ENCODE measurements at places on chromosomes 13 and 19. TPM values are rescaled to one million over a fixed set of nuclear protein-coding genes. Genes with fewer than 3 reads are reported as not detected.
A peak's percentile ranks its signal among the peaks of the same experiment; 100 is the strongest.

Gene ACER1
- total RNA-seq = not detected

Gene ZNF382
- 10.8 TPM for total RNA-seq

Gene DLL3
- total RNA-seq = 2.4 TPM

Gene SCEL
- total RNA-seq = not detected

Gene ATP1A3
- 11.6 TPM for total RNA-seq

Gene FCAR
- not detected for total RNA-seq

Gene LGI4
- total RNA-seq = 3.2 TPM

- no peak for DNase-seq
- no peaks in the 10 kb centered on the region for H3K4me1 ChIP-seq
- H3K27me3 ChIP-seq = no peaks in the 10 kb centered on the region
These were observed 22.6 kb downstream of the ATP8B3 start for GRCh38 chr19:1789261-1790041.

- no peaks in the 10 kb centered on the region for H3K4me1 ChIP-seq
- DNase-seq = no peak
- no peaks in the 10 kb centered on the region for H3K36me3 ChIP-seq
These were observed 14.7 kb downstream of the ZNF574 start for GRCh38 chr19:42090672-42091071.

DNA sequence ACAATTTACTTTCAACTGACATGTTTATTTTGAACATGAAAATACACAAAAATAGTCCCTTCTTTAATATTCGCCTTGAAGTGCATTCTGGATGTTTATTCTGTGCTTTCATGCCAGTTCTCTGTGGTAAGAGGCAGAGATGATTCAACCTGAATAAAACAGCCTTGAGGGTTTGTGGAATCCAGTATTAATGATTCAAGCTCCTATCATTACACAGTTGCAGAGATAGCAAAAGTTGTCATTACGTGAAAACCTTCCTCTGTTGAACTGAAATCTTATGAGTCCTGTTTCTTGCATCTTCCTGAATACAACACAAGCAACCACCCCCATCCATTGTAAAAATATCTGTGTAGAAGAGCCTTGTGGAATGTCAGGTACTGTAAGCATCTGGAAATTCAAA is 142.3 kb upstream of the HTR2A start:
- H3K4me3 ChIP-seq = no peak overlapping the region
- no peak overlapping the region for H3K27ac ChIP-seq
- no peaks in the 10 kb centered on the region for H3K27me3 ChIP-seq
- DNase-seq = no peak
- H3K36me3 ChIP-seq = no peaks in the 10 kb centered on the region
- peaks cover 8% of the 10 kb centered on the region for H3K4me1 ChIP-seq

DNA sequence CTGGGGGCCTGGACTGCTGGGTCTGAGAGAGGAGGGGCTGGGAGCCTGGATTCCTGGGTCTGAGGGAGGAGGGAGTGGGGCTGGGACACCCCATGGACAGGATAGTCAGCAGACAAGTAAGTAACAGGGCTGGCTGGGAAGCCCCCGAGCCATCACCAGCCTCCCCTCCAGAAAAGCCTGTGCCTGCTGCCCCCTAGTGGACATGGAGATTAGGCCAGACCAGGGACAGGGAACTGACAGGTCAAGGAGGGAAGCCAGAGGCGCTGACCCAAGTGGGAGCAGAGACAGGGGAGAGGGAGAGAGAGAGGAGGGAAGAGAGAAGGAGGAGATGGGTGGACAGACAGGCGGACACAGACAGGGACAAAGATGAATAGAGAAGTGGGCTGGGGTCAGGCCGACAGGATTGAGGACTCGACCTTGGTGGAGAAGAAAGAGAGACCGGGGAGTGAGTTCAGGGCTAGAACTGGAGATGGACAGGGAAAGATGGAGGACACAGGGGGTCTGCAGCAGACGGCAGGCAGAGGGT is 6.7 kb upstream of the ERFL start:
- H3K27me3 ChIP-seq = peaks cover 68% of the 10 kb centered on the region
- H3K4me1 ChIP-seq = no peaks in the 10 kb centered on the region
- no peak overlapping the region for H3K4me3 ChIP-seq
- peak; percentile 89 for DNase-seq
- H3K36me3 ChIP-seq = no peaks in the 10 kb centered on the region

DNA sequence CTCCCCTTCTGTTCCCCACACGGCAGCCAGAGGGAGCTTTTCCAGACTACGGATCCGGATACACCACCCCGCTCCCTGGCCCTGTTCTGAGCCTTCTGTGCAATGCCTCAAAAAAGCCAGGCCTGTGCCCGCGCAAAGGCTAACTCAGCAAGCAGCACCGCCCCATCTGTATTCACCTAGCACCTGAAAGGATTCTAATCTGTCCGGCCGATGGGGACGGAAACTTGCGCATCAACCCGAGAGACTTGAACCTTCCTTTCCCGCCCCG is 589 bp downstream of the ZBTB45 start:
- H3K4me3 ChIP-seq = peak overlapping the region; percentile 91
- H3K27me3 ChIP-seq = no peaks in the 10 kb centered on the region
- H3K36me3 ChIP-seq = peaks cover 19% of the 10 kb centered on the region
- H3K27ac ChIP-seq = peak overlapping the region; percentile 69
- DNase-seq = peak; percentile 80

DNA sequence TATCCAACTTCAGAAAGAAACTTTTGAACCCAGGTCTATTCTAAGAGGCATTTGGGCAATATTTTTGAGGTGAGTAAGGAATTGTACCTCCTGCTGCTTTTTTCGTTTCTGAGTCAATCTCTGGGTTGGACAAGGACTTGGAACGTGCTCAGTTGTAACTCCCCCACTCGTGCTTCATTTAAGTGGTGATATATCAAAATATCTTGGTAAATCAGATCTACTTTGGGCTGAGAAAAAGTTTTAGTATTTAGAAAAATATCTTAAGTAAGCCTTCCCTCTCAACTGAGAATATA is 728.9 kb downstream of the EFNB2 start:
- no peaks in the 10 kb centered on the region for H3K27me3 ChIP-seq
- no peaks in the 10 kb centered on the region for H3K4me1 ChIP-seq
- H3K27ac ChIP-seq = no peak overlapping the region
- no peak for DNase-seq
- no peaks in the 10 kb centered on the region for H3K36me3 ChIP-seq

DNA sequence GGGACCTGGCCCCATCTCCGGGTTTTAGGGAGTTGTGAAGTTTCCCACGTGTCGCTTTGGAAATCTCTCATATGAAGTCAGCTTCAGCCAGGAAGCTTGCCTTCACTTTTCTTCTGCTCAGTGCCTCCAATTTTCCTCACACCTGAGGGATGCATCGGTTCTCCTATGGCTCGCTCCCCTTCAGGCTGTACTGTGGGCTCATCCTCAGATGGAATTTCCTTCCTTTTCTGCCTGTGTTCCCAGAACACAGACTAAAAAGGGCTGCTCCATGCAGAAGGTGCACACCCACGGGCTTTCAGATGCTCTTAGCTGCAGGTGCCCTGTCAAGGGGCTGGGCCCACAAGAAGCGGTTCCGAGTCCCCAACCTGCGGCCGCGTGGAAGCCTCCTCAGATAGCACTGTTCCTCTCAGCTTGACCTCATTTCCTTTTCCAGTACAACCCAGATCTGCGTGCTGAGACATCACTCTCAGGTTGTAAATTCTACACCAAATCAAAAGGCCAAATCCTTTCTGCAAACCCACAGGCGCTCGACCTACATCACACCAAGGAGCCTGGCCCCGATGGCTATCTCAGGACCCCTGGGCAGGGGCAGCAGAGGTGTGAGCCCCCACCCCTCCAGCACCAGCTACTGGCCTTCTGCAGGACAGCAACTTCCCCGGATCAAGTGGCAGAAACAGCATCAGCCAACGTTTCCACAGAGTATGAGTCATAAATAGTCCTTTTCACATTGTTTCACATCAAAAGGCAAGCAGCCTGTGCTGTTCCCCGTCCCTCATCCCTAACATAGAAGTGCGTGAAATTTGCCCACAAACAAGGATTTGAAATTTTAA is 275.9 kb downstream of the ZNF536 start:
- H3K36me3 ChIP-seq = no peaks in the 10 kb centered on the region
- no peaks in the 10 kb centered on the region for H3K4me1 ChIP-seq
- H3K27ac ChIP-seq = no peak overlapping the region
- DNase-seq = no peak

- no peak overlapping the region for H3K27ac ChIP-seq
- H3K4me3 ChIP-seq = no peak overlapping the region
- H3K4me1 ChIP-seq = peaks cover 7% of the 10 kb centered on the region
- DNase-seq = no peak
- H3K36me3 ChIP-seq = peaks cover 8% of the 10 kb centered on the region
- no peaks in the 10 kb centered on the region for H3K27me3 ChIP-seq
These were observed 14.9 kb upstream of the CYP2B6 start for GRCh38 chr19:40976134-40976533.

DNA sequence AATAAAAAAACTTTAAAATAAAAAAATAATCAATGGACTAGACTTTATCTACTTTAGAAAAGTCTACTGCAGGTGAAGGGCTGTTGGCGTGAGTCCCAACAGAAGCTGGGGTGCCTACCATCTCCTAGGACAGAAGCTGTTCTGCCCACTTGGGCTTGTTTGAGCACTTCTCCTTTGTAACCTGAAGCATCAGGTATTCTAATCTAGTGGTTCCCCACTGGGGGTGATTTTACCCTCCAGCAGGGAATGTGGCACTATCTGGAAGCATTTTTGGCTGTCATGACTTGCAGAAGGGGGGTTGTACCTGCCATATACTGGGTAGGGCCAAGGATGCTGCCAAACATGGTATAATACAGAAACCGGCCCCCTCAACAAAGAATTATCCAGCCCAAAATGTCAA is 16.2 kb upstream of the DOCK9 start:
- DNase-seq = no peak
- H3K4me1 ChIP-seq = peaks cover 2% of the 10 kb centered on the region
- H3K4me3 ChIP-seq = no peak overlapping the region
- H3K36me3 ChIP-seq = no peaks in the 10 kb centered on the region
- H3K27ac ChIP-seq = no peak overlapping the region

GRCh38 chr19:16208847-16209665 is 11.3 kb downstream of the AP1M1 start:
- no peak overlapping the region for H3K4me3 ChIP-seq
- H3K4me1 ChIP-seq = no peaks in the 10 kb centered on the region
- no peak for DNase-seq
- peaks cover 26% of the 10 kb centered on the region for H3K36me3 ChIP-seq
- no peaks in the 10 kb centered on the region for H3K27me3 ChIP-seq
- no peak overlapping the region for H3K27ac ChIP-seq

DNA sequence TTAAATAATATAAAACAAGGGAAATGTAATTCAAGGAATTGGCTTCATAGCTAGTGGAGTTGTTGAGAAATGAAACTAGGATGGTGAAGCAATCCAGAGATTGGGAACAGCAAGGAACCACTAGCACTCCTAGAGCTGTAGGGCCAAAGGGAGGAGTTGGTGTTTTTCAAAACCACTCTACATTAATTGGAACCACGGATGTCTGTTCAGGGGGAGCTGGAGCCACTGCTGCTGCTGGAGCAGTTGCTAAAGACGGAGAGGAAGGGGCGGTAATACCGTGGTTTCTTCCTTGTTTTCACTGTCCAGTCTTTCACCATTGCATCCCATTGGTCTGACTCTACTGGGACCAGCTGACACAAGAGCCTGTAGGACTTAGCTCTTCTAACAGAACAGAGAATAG is 8.5 kb downstream of the DNAJC15 start:
- H3K4me3 ChIP-seq = no peak overlapping the region
- no peak overlapping the region for H3K27ac ChIP-seq

- peaks cover 8% of the 10 kb centered on the region for H3K36me3 ChIP-seq
- H3K27ac ChIP-seq = no peak overlapping the region
- H3K4me3 ChIP-seq = no peak overlapping the region
- H3K4me1 ChIP-seq = no peaks in the 10 kb centered on the region
These were observed 37.4 kb upstream of the C13orf46 start for GRCh38 chr13:114011226-114011625.

DNA sequence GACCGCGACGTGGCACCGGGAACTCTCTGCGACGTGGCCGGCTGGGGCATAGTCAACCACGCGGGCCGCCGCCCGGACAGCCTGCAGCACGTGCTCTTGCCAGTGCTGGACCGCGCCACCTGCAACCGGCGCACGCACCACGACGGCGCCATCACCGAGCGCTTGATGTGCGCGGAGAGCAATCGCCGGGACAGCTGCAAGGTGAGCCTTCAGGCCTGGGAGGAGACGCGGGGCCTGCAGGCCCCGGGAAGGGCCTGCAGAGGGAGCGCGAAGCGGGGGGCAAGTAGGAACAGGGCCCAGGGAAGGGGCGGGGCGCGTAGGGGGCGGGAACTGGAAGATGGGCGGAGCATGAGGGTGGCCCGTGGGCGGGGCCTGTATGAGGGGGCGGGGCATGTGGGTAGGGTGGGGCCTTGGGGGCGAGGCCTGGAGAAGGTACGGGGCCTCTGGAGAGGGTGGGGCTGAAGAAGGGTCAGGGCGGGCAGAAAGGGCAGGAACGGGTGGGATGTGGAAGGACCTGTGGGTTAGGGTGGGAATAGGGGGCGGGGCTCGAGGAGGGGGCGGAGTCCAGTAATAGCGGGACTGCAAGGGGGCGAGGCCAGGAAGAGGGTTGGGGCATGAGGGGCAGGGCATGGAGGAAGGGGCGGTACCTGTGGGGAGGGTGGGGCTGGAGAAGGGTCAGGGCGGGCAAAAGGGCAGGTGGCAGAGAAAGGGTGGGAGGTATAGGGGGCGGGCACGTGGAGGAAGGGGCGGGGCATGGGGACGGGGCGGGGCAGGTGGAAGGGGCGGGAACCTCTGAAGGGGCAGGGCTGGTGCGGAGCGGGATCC is 2.5 kb downstream of the CFD start:
- H3K36me3 ChIP-seq = peaks cover 6% of the 10 kb centered on the region
- H3K27ac ChIP-seq = no peak overlapping the region
- peaks cover 3% of the 10 kb centered on the region for H3K27me3 ChIP-seq
- peak; percentile 98 for DNase-seq

- DNase-seq = peak; percentile 68
- H3K27ac ChIP-seq = no peak overlapping the region
- no peaks in the 10 kb centered on the region for H3K36me3 ChIP-seq
- H3K4me1 ChIP-seq = peaks cover 2% of the 10 kb centered on the region
- H3K27me3 ChIP-seq = no peaks in the 10 kb centered on the region
These were observed 24.2 kb downstream of the CEBPG start for GRCh38 chr19:33397536-33398360.

- peaks cover 7% of the 10 kb centered on the region for H3K4me1 ChIP-seq
- no peaks in the 10 kb centered on the region for H3K36me3 ChIP-seq
- H3K4me3 ChIP-seq = no peak overlapping the region
- no peak for DNase-seq
- no peak overlapping the region for H3K27ac ChIP-seq
- H3K27me3 ChIP-seq = no peaks in the 10 kb centered on the region
These were observed 234.9 kb downstream of the LMO7 start for GRCh38 chr13:75871059-75871458.

GRCh38 chr13:78401873-78402707 is 201.3 kb downstream of the POU4F1 start:
- no peak for DNase-seq
- no peak overlapping the region for H3K4me3 ChIP-seq
- H3K4me1 ChIP-seq = peaks cover 2% of the 10 kb centered on the region
- no peaks in the 10 kb centered on the region for H3K36me3 ChIP-seq
- H3K27ac ChIP-seq = no peak overlapping the region
